Activated T-cell treated with anti-CD3 and anti-CD28 coated beads, Interleukin-2, amount 50 U/mL, for 48 hours (primary cell): ENCODE measurements at places on chromosomes 1 and 21.

- no peak for DNase-seq
Observed at GRCh38 chr1:215899901-215900300, 332.8 kb downstream of the KCTD3 start.

GRCh38 chr21:16072221-16072620 is 342.4 kb downstream of the USP25 start:
- no peak for DNase-seq

- DNase-seq: no peak
Observed at GRCh38 chr1:98068016-98068415, 147.2 kb upstream of the DPYD start.

GRCh38 chr1:233897325-233898162 is 6.9 kb upstream of the SLC35F3 start:
- no peak for DNase-seq
